Stimulated activated naive CD8-positive, alpha-beta T cell treated with anti-CD3 and anti-CD28 coated beads, Interleukin-15, Interleukin-2, amounts not matched to agents 100 U/mL and 50 U/mL, for 24 hours (primary cell): ENCODE measurements at places on chromosomes 3 and 15.

GRCh38 chr3:58568572-58569286 is 8.5 kb downstream of the FAM107A start:
- peak; percentile 82 for DNase-seq

DNA sequence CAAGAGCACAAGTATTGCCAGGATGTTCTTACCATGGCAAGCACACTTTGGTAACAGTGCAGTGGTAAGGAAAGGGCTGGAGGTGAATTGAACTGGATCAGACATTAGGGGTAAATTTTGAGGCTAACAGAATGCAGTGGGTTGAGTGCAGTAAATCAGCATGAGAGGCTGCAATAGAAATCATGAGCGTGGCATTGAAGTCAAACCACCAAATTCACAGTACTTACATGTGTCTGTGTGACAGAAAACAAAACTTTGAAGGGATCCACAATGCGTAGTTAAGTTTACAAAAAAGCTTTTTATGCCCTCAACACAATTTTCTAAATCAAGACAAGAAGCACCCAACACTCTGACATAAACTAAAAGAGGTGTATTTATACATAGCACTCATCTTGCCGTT is 428.0 kb upstream of the ARHGEF26 start:
- no peak for DNase-seq

GRCh38 chr3:183202004-183202722 is 39.6 kb upstream of the LAMP3 start:
- no peak for DNase-seq

GRCh38 chr15:67551207-67551743 is 8.8 kb downstream of the MAP2K5 start:
- no peak for DNase-seq

- no peak for DNase-seq
Measured at GRCh38 chr15:101390060-101390459, 95.0 kb upstream of the SNRPA1 start.

GRCh38 chr3:135965129-135965505 is 411 bp upstream of the PPP2R3A start:
- no peak for DNase-seq

DNA sequence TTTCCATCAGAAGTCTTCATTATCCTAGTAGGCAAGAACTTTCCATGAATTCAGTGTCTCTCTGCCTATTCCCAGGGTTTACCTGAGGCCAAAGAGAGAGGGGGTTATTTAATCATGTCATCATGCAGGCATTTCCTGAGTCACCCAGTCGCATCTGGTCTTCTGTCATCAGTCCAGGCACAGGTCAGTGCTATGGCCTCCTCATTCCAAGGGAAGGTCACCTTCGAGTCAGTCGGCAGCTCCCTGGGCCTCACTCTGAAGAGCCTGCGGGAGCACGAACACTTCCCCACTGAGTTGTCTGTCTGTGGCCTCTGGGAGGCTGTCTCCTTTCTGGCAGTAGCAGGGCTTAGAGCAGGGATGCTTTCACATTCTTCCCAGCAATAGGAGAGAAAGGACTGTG is 26.2 kb upstream of the LRTM1 start:
- DNase-seq, result no peak

- DNase-seq, result no peak
Measured at GRCh38 chr3:159458010-159458409, 530.6 kb upstream of the IL12A start.

GRCh38 chr3:197520311-197521276 is 35.2 kb downstream of the BDH1 start:
- DNase-seq, result no peak

DNA sequence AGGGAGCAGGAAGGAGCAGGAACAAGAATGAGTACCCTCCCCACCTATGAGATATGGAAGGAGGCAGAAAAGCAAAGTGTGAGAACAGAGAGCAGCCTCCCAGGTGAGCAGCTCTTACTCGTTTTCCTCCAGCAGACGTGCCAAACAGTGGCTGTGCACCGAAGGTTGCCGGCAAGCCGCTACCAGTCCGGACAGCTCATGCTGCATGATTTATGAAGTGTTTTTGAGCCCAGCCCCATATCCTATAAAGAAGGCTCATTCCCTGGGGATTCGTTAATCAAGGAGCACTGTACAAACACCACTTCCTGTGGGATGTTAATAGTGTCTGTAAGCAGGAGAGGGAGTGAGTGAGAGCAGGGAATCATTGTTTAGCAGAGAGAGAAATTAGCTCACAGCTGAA is 118.3 kb upstream of the FOXB1 start:
- no peak for DNase-seq

DNA sequence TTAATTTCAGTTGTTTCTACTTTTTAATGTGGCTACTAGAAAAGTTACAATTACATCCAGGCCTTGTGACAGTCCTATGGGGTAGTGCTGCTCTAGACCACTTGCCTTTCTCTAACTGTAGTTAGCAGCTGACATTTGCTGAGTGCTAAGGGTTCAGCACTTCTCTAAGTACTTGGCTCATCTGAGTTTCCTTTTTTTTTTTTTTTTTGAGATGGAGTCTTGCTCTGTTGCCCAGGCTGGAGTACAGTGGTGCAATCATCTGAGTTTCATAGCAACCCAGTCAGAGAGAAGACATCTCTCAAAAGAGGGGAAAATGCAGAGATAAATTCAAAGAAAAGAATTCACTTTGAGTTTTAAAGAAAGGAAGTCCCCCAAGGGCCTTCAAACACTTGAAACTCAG is 130.8 kb downstream of the MYLK start:
- DNase-seq, result no peak

- no peak for DNase-seq
Measured at GRCh38 chr3:71393093-71393492, 190.4 kb downstream of the FOXP1 start.

DNA sequence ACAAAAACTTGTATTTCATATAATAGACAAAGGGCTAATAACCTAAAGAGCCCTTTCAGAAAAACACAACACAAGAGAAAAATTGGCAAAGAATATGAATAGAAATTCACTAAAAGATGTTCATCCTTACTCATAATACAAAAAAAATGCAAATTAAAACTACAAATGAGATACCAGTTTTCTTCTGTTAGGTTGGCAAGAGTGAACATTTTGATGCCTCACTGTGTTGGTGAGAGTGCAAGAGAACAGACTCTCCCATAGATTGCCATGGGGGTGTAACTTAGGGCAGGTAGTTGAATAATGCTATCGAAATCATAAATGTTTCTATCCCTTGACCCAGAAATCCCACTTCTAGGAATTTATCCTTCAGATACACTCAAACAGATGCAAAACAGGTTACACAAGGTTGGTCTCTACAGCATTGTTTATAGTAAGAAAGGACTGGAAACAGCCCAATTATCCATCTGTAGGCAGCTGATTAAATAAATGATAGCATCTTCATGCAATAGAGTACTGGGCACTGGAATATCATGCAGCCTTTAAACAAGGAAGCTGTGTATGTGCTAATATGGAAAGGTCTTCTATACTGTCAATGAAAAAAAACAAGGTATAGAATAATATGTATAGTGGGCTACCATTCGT is 146.3 kb downstream of the TLE3 start:
- no peak for DNase-seq

GRCh38 chr3:9111866-9112265 is 137.6 kb downstream of the SRGAP3 start:
- no peak for DNase-seq

GRCh38 chr15:56471440-56472069 is 6.6 kb upstream of the MNS1 start:
- no peak for DNase-seq

GRCh38 chr3:157069406-157069805 is 90.5 kb downstream of the CCNL1 start:
- no peak for DNase-seq

DNA sequence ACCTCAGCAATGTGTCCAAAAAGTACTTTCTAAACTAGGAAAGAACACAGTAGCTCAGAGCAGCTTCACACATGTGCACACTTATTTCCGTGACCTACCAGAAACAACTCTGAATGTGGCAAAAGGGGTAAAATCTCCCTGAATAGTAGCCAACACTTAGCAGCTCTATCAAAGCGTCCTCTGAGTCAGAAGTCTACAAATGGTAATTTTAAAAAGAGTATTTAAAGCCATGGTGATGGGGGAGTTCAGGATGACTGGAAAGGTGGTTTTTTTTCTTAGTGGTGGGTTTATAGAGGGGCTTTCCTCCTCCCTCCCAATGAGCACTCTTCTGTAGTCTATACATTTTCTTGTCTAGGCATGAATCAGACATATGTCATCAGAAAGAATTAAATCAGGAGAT is 223.8 kb upstream of the PRICKLE2 start:
- DNase-seq, result no peak

DNA sequence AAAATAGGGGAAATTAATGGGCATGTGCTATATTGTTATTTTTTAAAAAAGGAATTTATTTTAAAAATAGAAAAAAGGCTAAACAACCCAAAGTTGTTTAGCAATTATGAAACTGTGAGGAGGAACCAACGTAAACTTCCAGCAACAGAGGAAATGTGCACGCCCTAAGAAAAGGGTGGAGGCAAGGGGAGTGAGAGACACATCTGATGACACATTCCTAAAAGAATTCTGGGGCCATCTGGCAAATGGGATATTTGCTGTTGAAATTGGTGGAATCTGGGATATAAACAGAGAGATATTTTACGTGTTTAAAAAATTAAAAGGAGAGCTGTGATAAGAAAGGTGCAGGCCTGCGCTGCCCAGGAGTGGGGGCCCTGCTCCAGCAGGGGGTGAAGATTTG is 50.8 kb upstream of the MUC13 start:
- no peak for DNase-seq

GRCh38 chr3:183008303-183008702 is 28.0 kb upstream of the DCUN1D1 start:
- DNase-seq, result no peak

DNA sequence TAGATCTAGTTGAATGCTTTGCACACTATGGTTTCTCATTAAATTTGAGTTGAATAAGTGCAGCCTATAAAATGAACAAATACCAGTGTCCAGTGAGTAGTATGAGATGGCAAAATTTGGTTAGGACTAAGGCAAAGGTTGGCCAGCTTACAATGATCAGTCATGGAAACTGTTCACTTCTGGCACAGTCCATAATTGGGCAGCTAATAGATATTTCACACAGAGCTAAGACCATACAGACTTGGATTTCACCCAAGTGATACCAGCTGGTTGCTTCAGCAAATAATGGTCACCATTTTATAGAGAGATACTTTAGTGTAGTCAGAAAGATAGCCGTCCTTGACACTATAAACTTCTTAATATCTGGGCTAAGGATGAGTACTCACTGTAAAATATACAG is 15.7 kb downstream of the GAP43 start:
- DNase-seq, result no peak

GRCh38 chr15:90214553-90215196 is 13.5 kb downstream of the SEMA4B start:
- no peak for DNase-seq
